Activated T-cell treated with anti-CD3 and anti-CD28 coated beads for 1 hour (primary cell): ENCODE measurements at places on chromosomes 1 and 21.

- DNase-seq: no peak
Measured at GRCh38 chr1:19407494-19408096, 77.7 kb downstream of the CAPZB start.

DNA sequence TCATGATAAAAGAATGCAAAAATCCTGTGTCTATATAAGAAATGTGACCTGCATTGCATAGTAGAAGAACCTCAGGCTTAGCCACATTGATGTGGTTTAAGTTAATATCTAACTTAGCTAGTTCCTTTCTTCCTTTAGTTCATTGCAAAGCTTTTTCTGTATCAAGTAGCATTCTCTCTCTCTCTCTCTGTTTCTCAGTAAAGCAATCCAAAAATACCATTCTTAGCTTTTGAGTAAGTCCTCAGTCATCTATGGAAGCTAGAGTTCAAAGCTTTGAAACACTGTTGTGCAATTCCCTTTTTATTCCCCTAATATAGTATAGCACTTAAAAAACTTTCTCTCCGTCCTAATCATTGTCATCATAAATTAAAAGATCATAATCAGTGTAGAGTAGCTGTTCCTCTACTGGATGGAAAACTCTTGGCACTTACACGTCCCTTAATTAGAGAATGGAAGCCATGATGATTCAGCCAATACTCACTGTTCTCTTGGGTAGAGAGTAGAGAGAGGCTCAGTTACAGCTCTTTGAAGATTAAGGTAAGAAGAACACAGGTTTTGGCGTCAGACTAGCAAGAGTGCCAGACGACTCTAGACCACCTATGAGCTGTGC lies 350.3 kb upstream of the LYPLAL1 start:
- DNase-seq: no peak

GRCh38 chr1:56457756-56458375 lies 121.5 kb downstream of the PLPP3 start:
- DNase-seq: no peak

DNA sequence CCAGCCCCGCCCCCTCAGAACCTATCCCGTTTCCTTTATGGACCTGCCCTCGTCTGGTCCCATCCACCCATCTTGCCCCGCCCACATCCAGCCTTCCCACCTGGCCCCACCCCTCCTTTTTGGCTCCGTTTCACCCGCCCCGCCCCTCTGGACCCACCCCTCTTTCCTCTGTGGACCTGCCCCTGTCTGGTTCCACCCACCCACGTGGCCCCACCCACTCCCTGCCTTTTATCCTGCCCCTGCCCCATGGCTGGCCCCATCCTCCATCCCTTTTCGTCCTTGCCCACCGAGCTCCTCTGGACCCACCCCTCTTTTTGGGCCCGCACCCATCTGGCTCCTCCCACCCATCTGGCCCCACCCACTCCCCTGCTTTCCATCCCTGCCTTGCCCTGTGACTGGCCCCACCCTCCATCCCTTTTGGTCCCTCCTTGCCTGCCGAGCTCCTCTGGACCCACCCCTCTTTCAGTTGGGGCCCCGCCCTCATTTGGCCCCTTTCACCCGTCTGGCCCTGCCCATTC lies 177.3 kb downstream of the CAMTA1 start:
- DNase-seq: peak; percentile 16

GRCh38 chr1:70916034-70916427 lies 131.6 kb downstream of the PTGER3 start:
- no peak for DNase-seq

DNA sequence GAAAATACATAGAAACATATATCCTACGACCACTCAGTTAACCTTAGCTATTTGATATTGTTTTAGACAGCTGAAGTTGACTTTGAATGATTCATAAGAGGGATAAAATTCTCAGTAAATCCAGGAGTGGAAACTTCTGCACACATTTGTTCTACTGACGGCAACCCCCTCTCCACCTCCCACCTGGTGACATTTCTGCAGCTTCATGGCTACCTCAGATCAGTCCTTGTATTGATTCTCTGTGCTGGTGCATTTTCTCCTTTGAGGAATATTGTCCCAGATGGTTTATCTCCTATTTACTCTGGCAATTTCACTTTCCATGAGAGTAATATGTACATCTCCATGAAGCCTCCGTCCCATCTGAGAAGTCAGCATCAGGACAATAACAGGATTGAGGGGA lies 57.7 kb upstream of the COA6 start:
- DNase-seq: no peak

GRCh38 chr1:245278846-245279245 lies 124.1 kb downstream of the KIF26B start:
- no peak for DNase-seq
